ENCODE measurements at places on chromosomes 3 and 15. TPM values are rescaled to one million over a fixed set of nuclear protein-coding genes. Genes with fewer than 3 reads are reported as not detected.

UPK1B gene
- not detected for total RNA-seq

PLCB2 gene
- total RNA-seq, result 0.40 TPM

LEO1 gene
- total RNA-seq, result 30.7 TPM

SLC27A2 gene
- not detected for total RNA-seq

CGNL1 gene
- 55.5 TPM for total RNA-seq

MEX3B gene
- total RNA-seq, result 10.9 TPM

NUTM1 gene
- not detected for total RNA-seq

IL5RA gene
- total RNA-seq, result not detected

PLA2G4E gene
- total RNA-seq, result not detected

GOLGA8H gene
- 1.4 TPM for total RNA-seq

ROPN1B gene
- total RNA-seq, result not detected
